GM12878 (cell line): ENCODE measurements at places on chromosomes 4 and X. TPM values are rescaled to one million over a fixed set of nuclear protein-coding genes. Genes with fewer than 3 reads are reported as not detected.

Gene RAP2C
- total RNA-seq = 32.1 and 35.9 TPM in 2 replicates

Gene MSANTD1
- total RNA-seq = 0.37 and 0.87 TPM in 2 replicates

Gene POLA1
- 24.9 and 25.4 TPM in 2 replicates for total RNA-seq

Gene MAGEA11
- not detected in 2 replicates for total RNA-seq

Gene PWWP3B
- not detected in 2 replicates for total RNA-seq

Gene NIPAL1
- 8.7 and 10.0 TPM in 2 replicates for total RNA-seq

DNA sequence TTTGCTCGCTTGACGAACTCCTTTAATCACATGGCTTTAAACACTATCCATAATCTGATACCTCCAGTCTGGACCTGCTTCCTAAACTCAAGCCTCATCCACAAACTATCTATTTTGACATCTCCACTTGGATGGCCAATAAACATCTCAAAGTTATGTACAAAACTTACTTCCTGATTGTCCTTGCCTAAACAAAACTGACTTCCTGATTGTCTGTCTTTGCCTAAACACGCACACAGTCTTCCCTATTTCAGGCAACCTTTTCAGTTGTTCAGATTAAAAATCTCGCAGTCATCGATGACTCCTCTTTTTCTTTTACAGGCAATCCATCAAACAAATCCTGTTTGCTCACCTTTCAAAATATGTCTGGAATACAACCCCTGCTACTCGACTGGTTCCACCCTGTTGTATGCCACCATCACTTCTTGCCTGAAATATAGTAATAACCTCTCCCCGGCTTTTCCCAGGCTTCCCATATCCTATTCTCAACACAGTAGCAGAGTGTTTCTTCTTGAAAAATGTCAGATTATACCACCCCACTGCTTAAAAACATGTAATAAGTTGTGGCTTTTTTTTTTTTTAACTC, 39.0 kb downstream of the ATOH1 start:
- H3K36me3 ChIP-seq = no peaks in the 10 kb centered on the region
- no peaks in the 10 kb centered on the region for H3K27me3 ChIP-seq

DNA sequence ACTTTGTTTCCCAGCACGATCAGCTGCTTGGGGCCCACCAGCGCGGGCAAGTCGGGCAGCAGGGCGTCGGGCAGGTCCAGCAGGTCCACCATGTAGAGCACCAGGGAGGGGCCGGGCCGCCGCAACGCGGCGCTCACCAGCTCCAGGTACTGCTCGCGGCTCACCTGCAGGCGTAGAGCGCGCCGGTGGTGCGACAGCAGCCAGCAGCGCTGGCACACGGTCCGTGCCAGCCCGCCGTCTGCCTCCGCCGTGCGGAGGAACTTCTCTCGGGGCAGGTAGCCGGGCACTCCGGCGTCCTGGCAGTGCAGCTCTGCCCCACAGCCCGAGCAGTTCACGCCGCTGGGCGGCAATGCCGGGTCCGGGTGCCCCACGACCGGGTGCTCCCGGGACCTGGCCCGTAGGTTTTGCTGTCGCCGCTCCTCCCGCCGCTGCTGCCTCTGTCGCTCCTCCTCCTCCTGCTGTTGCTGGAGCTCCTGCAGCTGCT, 527 bp downstream of the NOA1 start:
- H3K4me1 ChIP-seq = peaks cover 4% of the 10 kb centered on the region
- peaks cover 14% of the 10 kb centered on the region for H3K36me3 ChIP-seq
- H3K27ac ChIP-seq = peak overlapping the region; percentile 92
- H3K27me3 ChIP-seq = no peaks in the 10 kb centered on the region
- peak overlapping the region; percentile 86 for H3K4me3 ChIP-seq
- DNase-seq = no peak

GRCh38 chr4:87551361-87551760, 22.2 kb upstream of the SPARCL1 start:
- H3K36me3 ChIP-seq = no peaks in the 10 kb centered on the region
- H3K27ac ChIP-seq = no peak overlapping the region
- no peak overlapping the region for H3K4me3 ChIP-seq
- no peaks in the 10 kb centered on the region for H3K27me3 ChIP-seq
- no peak for DNase-seq
- no peaks in the 10 kb centered on the region for H3K4me1 ChIP-seq

DNA sequence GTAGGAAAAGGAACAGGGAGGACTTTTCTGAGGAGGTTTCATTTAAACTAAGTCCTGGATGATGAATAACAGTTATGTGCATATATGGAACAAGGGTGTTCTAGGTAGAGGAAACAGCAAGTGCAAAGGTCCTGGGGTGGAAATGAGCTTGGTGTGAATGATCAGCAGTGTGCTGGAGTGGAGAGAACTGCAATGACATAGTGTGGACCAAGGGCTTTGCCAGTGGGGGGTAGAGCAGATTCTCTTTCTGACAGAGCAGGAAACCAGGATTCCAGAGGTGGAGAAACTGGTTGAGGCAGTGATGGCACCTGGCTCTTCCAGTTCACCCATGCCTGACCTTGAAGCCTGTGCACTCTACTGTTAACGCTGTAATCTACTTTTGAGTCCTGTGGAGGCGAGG, 1.7 kb downstream of the PPP1R3F start:
- H3K27ac ChIP-seq = no peak overlapping the region
- peak overlapping the region; percentile 55; the same call in 1 of the 2 replicates for H3K4me3 ChIP-seq

DNA sequence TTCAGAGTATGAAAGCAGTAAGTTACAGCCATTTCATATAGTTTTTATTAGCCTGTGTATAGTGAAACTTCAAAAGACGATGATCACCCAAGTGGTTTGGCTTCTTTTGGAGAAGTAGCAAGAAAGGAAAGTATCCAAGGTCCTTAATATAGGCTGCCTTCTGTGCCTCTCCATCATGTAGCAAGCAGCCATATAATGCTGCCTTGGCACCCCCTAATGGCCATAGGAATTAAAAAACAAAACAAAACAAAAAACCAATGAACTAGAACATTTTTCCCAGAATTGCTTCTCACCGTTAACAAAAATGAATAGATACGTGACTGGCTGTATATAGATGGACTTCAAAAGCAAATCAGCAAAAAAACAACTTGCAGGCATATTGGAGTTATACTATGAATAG, 18.9 kb downstream of the LAMP2 start:
- no peak for DNase-seq
- no peaks in the 10 kb centered on the region for H3K36me3 ChIP-seq
- no peaks in the 10 kb centered on the region for H3K4me1 ChIP-seq

- H3K36me3 ChIP-seq = no peaks in the 10 kb centered on the region
- no peaks in the 10 kb centered on the region for H3K4me1 ChIP-seq
- no peak within 1 kb of the TSS for H3K4me3 ChIP-seq
- no peaks in the 10 kb centered on the region for H3K27me3 ChIP-seq
- no peak for DNase-seq
Measured at GRCh38 chrX:111411983-111412382, at the start of gene DCX. TSS of gene DCX (minus strand) at chrX:111412192. CDS start at chrX:111410398, 1,794 bp downstream.

- no peaks in the 10 kb centered on the region for H3K27me3 ChIP-seq
- no peak overlapping the region for H3K27ac ChIP-seq
- no peak overlapping the region for H3K4me3 ChIP-seq
- no peaks in the 10 kb centered on the region for H3K4me1 ChIP-seq
Measured at GRCh38 chrX:65196758-65197360, 220.6 kb upstream of the ZC4H2 start.
